ENCODE measurements at places on chromosomes 4 and X.
A peak's percentile ranks its signal among the peaks of the same experiment; 100 is the strongest.

GRCh38 chr4:101172369-101172768 is 175.0 kb downstream of the PPP3CA start:
- no peak for DNase-seq

DNA sequence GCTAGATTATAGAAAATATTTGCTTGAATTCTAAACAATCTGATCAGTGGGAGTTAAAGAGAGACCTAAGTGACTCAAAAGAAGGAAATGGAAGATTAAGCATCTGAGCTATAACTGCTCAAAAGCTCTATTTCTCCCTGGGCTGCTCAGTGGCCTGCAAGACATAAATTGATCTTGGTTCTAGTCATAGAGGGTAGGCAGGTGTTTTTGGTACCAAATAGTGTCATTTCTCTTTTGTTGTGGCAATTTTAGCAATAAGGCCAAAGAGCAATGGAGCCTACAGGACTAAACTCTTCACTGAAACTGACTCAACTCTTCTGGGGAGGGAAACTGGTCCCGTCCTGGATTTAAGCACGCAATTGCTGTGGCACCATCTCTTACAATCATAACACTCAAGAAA is 33.9 kb upstream of the BMP2K start:
- no peak for DNase-seq

DNA sequence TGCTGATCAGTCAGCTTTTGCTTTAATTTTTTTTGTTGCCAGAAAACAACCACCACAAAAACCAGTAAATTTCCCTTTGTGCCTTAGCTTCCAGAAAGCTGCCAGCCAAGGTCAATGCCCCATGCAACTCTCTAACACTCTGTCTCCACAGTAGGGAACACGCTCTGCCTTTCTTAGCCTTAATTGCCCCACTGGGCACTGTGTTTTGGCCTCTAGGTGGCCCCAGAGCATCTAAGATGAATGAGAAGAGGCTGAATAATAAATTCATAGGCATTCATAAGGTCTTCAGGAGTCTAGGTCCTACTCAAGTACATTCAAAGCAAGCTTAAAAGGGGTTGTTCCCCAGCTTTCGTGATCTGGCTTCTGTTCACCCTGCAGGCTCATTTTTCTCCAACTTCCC is 57.7 kb upstream of the PASD1 start:
- no peak for DNase-seq

DNA sequence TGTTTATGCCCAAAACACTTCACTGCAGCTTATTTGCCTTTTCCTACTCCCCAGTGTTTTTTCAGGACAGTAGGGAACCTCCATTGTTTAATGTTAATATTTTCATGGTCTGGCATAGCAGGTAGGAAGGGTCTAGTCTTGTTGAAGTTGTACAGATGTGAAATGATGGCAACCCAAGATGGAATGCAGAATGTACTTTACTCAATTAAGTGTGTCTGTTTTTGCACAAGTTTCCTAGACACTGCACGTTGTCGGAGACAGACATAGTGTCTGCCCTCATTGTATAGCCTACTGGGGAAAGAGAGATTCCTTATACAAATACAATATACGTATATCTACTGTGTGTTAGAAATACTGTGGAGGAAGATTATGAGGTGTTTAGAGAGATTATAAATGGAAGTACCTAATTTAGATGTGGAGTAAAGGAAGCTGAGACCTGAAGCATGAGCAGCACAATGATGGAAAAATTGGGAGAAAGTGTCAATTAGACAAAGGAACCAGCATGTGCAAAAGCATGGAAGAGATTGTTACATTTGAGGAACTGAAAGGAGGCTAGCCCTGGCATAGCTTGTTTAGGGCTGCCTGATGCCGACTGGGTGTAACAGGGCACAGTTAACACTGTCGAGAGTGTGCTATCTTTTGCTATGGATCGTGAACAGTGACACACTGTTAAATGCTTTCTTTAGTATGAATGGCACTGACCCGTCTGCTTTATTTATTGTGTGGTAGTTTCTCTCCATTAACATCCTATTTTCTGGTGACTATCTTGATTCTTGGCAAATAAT is 18.4 kb downstream of the CPEB2 start:
- no peak for DNase-seq

DNA sequence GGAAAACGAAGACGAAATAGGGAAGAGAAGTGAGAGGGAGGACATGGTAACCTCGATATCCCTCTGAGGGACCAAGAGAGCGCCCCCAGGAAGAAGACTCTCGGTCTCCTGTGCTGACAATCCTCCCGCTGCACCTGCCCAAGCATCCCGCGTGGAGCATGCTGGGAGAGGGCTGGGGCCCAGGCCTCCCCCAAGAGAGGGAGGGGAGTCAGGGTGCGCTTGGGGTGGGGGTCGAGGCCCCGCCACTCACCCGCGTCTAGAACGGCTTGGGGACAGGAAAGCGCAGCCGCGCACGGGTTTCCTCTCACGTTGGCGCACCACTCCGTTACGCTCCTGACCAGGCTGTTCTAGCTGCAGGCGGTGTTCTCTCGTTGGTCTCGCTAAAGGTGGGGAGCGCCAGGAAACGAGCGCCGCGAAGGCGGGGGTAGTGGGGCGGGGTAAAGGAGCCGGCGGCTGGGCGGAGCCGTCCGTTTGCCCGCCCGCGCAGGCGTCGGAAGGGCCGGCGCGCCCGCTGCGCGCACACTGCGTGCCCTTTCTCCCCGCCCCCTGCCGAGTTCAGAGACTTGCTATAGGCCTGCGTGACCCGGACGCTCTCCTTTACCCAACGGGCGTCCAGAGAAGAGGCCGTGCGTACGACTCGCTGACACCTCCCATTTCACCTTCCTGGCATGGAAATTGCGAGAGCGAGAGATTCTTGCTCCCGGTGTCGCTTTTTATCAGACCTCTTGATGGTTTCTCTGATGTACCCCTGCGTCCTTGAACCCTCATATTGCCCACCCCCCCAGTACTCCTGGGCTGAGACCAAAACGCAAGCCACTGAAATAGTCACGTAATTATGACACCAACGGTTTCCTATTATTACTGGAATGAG is at the start of gene C1GALT1C1:
Gene C1GALT1C1 (minus strand): TSS at position 388 of the 871 bp plus-strand sequence. CDS start 2,888 bp downstream, outside the sequence.
- peak; percentile 84 for DNase-seq

GRCh38 chrX:17520016-17520615 is 145.1 kb downstream of the NHS start:
- DNase-seq, result no peak

GRCh38 chrX:117895418-117895817 is 221.2 kb downstream of the KLHL13 start:
- no peak for DNase-seq

DNA sequence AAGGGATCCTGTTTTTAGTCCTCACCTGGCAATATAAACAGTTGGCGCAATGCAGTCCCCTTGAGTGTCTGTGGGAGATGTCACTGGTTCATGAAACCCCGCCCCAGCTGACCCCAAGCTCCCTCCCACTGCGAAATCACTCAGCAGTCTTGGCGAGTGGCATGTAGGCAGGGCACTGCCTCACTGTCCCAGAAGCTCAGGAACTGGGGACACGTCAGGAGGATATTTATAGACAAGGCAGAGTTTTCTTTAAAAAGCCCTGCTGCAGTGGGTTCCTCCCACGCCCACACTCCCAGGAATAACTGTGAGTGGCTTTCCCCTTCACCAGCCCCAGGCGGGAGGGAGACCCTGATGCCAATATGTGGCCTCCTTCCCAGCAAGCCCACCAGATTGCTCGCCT is 44.3 kb upstream of the PPP2R2C start:
- DNase-seq, result no peak

DNA sequence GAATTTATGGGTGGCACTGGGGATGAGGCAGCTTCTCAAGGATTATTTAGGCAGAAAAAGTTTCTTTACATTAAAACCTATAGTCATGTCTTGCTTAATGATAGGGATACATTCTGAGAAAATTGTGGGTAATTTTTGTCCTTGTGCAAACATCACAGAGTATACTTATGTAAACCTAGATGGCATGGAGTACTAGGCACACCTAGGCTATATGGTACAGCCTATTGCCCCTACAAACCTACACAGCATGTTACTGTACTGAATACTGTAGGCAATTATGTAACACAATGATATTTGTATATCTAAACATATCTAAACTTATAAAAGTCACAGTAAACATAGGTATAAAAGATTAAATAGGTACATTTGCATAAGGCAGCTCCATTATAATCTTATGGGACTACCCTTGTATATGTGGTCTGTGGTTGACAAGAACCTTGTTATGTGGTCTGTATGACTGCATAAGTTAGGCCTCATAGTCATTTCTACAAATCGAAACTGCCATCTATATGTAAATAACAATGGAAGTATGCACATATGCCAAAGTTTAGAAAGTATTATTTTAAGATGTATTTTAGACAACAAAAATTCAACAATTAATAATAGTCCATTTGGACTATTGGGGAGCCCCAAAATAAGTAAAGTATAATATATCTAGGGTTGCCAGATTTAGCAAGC is 87.3 kb downstream of the CFAP299 start:
- DNase-seq, result no peak

GRCh38 chrX:100424012-100424411 is 13.9 kb upstream of the PCDH19 start:
- DNase-seq, result no peak

- DNase-seq, result no peak
Measured at GRCh38 chr4:159508917-159509500, 406.1 kb downstream of the RAPGEF2 start.

DNA sequence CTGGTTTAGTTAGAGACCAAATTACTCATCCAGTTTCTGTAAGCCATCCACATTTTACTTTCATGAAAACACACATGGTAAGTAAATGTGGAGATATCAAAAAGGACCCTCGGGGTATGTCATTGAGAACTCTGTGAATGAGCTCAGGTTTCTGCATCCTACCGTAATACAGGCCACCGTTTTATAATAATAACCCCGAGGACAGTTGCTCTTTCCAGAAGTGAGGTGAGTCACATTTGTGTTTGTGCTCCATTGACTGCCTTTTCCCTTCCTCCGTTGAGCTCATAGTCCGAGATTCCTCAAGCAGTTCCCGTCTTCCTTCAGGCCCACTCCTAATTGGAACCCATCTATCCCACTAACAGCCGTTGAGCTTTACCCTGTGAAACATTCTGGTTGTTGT is 95.3 kb downstream of the GRID2 start:
- no peak for DNase-seq

DNA sequence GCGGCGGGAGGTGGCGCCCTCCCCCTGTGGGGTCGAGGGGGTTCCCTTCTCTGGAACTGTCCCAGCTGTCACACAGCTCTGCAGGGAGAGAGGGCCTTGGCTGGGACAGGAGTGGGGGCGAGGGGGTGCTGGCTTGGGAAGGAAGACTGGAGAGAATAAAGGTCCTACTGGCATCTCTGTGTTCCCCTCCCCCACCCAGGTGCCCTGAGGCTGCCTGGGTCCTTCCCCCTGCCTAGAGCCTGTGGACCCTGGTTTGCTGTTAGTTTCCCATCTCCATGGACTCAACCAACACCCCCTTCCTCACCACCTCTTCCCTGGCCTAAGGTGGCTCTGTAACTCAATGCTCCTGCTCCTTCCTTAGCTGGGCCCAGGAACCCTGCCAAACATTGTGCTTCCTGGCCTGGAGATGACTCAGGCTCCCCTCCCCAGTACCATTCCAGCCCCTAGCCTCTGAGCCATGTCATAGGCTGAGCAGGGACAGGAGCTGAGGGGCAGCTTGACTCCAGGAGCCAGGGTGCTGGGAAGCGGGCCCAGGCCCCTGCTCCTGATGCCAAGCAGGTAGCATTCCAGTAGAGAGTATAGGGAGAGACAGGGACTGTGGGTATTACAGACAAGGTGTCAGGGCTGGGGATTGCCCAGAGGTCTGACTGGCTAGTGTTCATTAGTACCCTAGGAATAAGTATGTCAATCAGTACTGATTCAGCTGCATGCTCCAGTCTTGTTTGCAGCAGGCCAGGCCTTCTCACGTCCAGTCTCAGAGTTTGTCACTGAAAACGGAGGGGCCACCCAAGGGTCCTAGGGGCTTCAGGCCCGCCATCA is 100.7 kb downstream of the EFNB1 start:
- no peak for DNase-seq

DNA sequence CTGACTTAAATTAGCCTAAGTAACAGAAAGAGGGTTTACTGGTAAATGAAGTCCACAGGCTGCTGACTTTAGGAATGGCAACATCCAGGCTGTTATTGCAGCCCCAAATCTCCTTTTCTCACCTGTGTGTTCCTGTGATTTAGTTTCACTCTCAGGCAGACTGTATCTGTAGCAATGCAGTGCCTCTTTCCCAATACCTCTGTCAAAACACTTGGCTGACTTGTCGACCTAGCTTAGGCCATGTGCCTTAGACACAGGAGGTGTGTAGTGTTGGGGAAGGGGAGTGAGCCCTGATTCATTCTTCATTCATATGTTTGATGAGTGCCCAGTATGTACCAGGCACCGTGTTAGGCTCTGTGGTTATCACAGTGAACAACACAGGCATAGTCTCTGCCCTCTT is 46.9 kb downstream of the JADE3 start:
- no peak for DNase-seq

GRCh38 chr4:4663028-4663427 is 121.2 kb upstream of the STX18 start:
- DNase-seq, result no peak

GRCh38 chr4:154492288-154492687 is 689 bp upstream of the DCHS2 start:
- no peak for DNase-seq

DNA sequence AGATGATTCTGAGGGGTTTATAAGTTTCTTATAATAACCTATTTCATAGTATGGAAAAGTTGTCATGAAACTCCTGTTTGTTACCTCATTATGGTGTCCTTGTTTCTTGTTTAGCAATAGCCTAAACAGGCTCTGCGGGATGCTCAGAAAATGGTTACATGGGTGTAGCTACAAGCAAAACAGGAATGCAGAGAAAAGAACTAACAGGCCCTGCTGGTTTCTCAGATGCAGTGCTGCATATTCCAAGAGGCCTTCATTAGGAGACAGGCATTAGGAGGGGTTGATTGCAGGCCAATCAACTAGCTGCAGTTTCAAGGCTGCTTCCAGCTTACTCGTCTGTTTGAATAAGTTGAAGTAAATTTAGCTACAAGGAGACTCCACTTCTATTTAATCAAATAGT is 37.6 kb upstream of the HPGD start:
- no peak for DNase-seq

All from germinal center (tissue), 1 donor.